ENCODE measurements at places on chromosomes 1 and 21. TPM values are rescaled to one million over a fixed set of nuclear protein-coding genes. Genes with fewer than 3 reads are reported as not detected.

DNA sequence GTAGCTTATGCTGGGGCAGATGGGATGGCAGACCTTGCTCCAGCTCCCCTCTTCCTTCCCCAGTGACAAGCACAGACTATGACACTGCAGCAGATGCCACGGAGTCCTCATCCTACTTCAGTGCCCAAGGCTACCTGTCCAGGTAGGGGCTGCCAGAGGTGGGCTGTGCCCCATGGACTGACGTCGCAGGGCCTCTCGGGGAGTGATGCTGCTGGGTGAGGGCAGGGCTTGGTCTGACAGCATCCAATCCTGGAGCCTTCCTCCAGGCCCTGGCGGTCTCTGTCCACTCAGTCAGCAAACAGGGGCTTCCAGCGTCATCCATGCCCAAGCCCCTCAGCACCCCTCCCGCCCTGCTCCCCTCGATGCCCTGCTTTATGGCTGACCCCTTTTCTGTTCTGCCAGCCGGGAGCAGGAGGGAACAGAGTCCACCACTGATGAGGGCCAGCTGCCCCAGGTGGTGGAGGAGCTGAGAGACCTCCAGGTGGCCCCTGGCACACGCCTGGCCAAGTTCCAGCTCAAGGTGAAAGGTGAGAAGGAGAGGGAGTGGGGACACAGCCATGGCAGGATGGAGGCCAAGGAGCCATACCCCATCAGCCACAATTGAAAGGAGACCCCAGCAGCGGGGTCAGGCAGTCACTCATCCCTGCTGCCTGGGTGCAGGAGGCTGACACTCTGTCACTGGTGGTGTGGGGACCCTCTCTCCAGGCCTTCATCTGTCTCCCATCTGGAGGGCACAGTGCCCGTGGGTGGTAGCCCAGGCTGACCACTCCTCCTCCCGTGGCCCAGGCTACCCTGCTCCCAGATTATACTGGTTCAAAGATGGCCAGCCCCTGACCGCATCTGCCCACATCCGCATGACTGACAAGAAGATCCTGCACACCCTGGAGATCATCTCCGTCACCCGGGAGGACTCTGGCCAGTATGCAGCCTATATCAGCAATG is 73.6 kb downstream of the TRIM11 start:
- no peaks in the 10 kb centered on the region for H3K27me3 ChIP-seq
- no peaks in the 10 kb centered on the region for H3K4me1 ChIP-seq
- no peak overlapping the region for H3K27ac ChIP-seq

GRCh38 chr1:206891412-206891811 is 5.8 kb upstream of the IL24 start:
- no peak overlapping the region for H3K27ac ChIP-seq
- H3K4me3 ChIP-seq, result no peak overlapping the region
- no peaks in the 10 kb centered on the region for H3K36me3 ChIP-seq
- peaks cover 24% of the 10 kb centered on the region for H3K4me1 ChIP-seq

GRCh38 chr21:41620982-41621381 is 113.0 kb upstream of the TMPRSS2 start:
- DNase-seq, result no peak
- no peaks in the 10 kb centered on the region for H3K27me3 ChIP-seq
- no peaks in the 10 kb centered on the region for H3K36me3 ChIP-seq
- H3K4me1 ChIP-seq, result no peaks in the 10 kb centered on the region
- no peak overlapping the region for H3K4me3 ChIP-seq
- H3K27ac ChIP-seq, result no peak overlapping the region

DNA sequence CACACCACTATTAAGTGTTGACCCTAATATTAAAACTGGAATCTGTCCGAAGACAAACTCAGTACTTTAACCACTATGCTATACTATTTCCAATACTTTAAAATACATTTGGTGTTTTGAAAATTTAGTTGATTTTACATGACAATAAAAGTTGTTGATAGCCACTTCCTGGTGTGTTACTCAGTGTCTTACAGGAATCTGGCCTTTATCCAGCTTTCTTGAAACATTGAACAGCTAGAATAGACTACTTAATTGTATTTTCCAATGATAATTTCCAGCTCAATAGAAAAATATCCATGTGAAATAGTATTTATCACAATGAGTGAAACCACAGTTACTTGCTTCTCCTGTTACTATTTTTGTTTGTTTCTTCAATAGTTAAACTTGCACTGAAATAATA is 369.6 kb upstream of the ADGRL4 start:
- DNase-seq, result no peak
- H3K27me3 ChIP-seq, result no peaks in the 10 kb centered on the region
- H3K4me3 ChIP-seq, result no peak overlapping the region
- H3K27ac ChIP-seq, result no peak overlapping the region

DNA sequence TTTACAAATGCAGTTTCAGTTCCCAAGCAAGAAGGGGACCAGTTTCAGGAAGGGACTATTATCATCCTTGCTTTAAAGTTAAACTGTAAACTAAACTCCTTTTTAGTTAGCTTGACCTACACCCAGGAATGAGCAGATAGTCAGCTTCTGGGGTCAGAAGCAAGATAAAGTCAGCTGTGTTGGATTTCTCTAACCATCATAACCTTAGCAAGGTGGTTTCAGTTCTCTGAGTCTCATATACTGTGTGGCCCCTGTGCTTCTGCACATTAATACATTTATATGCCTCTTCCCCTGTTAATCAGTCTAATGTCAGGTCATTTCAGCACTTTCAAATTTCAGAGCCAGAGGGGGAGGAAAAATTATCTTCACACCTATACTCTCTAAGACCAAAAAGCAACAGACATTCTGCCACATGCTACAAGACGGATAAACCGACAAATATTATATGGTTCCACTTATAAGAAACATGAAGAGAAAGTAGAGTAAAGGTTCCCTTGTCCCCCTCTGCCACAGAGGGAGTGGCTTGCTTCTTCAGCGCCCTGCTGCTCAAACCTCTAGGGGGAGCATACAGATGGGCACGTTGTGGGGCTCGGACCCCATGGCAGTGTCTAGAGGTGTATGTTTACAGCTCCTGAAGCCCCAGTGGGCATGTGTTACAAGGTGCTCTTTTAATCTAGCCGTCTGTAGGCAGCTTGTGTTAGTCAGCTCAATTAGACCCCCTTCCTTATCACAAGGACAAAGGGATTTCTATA is 89.1 kb downstream of the SMYD3 start:
- no peak overlapping the region for H3K4me3 ChIP-seq
- no peak overlapping the region for H3K27ac ChIP-seq
- H3K36me3 ChIP-seq, result no peaks in the 10 kb centered on the region
- DNase-seq, result no peak
- no peaks in the 10 kb centered on the region for H3K4me1 ChIP-seq

DNA sequence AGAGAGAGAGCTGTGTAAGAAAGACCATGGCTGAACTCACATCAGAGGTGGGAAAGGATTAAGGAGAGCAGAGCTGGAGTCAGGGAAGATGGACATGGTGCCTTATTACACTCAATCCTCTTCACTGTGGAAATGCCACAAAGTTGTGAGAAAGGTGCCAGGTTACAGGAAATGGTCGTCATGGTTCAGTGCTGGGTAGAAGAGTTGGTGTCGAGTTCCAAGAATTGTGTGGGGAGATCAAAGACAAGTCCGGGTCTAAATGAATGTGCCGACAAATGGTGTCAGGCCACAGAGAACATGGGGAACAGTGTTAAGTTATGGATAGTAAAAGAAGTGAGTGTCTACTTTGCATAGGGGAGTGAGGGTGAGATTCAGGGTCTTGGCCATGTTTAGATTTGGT is 40.9 kb downstream of the LAMC2 start:
- H3K27ac ChIP-seq, result no peak overlapping the region
- H3K27me3 ChIP-seq, result no peaks in the 10 kb centered on the region
- no peaks in the 10 kb centered on the region for H3K4me1 ChIP-seq
- H3K4me3 ChIP-seq, result no peak overlapping the region
- DNase-seq, result no peak

DNA sequence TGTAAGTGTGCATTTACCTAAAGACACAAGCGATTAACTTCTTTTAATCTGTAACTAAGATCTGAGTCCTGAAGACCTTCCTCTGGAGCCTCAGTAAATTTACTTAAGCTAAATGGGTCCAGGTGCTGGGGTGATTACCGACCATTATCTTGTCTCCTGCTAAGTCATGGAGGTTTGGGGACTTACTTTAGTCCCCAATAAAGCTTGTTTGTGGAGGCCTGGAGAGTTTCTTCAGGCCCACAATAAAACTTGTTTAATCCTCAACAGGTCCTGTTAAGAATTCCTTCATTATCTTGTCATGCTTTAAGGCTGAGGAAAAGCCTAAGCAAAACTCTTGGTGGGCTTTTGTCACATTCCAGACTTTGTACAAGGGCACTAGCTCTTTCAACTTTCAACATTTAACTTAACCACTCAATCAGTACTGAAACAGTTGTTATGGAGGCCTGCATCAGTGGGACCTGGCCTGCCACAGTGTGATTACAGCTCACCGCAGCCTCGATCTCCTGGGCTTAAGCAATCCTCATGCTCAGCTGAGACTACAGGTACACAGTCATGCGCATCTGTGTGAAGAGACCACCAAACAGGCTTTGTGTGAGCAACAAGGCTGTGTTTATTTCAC is 84.0 kb downstream of the FMO4 start:
- no peaks in the 10 kb centered on the region for H3K4me1 ChIP-seq
- no peak for DNase-seq
- H3K4me3 ChIP-seq, result no peak overlapping the region
- H3K27ac ChIP-seq, result no peak overlapping the region

- peak overlapping the region; percentile 41 for H3K4me3 ChIP-seq
- H3K36me3 ChIP-seq, result no peaks in the 10 kb centered on the region
- peaks cover 16% of the 10 kb centered on the region for H3K4me1 ChIP-seq
- peak overlapping the region; percentile 81 for H3K27ac ChIP-seq
Measured at GRCh38 chr1:243850452-243851256, 611 bp upstream of the AKT3 start.

DNA sequence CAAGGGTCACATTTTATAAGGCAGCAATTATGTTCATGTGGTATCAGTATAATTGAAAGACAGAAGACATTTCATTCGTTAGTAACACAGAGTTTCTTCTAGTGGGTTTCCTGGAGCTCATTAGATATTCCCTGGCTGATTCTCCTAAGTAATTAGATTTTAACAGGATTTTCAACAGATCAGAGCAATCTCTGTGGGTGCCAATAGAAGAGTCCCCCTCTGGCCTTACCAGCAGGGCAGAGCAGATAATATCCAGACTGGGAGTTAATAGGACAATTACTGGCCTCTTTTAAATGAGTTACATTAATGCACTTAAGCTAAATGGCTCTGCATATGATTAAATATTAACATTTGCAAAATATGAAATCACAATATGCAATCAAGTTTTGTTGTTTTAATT is 74.2 kb upstream of the FOXD3 start:
- no peaks in the 10 kb centered on the region for H3K4me1 ChIP-seq
- no peak overlapping the region for H3K27ac ChIP-seq
- no peaks in the 10 kb centered on the region for H3K36me3 ChIP-seq
- H3K4me3 ChIP-seq, result no peak overlapping the region
- no peaks in the 10 kb centered on the region for H3K27me3 ChIP-seq

- DNase-seq, result no peak
- H3K27ac ChIP-seq, result no peak overlapping the region
- H3K27me3 ChIP-seq, result no peaks in the 10 kb centered on the region
- H3K36me3 ChIP-seq, result peaks cover 16% of the 10 kb centered on the region
Measured at GRCh38 chr1:228490120-228491078, 3.2 kb downstream of the RNF187 start.

DNA sequence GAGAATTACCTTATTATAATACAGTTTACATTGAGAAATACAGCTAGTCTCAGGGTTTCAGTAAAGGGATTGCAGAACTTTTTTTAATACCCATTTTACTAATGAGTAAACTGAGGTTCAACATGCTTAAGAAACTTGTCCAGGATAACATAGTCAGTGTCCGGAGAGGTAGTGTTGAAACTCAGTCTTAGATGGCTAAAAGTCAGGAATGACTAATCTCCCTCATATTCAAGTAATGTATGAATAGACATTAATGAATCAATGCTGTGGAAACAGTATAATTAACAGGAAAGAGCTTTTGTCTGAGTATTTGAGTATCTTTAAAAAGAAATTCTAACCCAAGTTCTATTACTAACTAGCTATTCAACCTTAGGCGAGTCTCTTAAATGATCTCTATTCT is 397.6 kb downstream of the PLA2G4A start:
- no peaks in the 10 kb centered on the region for H3K36me3 ChIP-seq
- no peak overlapping the region for H3K27ac ChIP-seq
- H3K4me1 ChIP-seq, result no peaks in the 10 kb centered on the region

GRCh38 chr1:40820251-40820797 is 36.7 kb downstream of the KCNQ4 start:
- H3K36me3 ChIP-seq, result no peaks in the 10 kb centered on the region
- H3K27me3 ChIP-seq, result no peaks in the 10 kb centered on the region
- peaks cover 37% of the 10 kb centered on the region for H3K4me1 ChIP-seq
- no peak for DNase-seq
- H3K4me3 ChIP-seq, result no peak overlapping the region
- peak overlapping the region; percentile 76 for H3K27ac ChIP-seq

GRCh38 chr1:204634260-204634910 is 51.2 kb downstream of the LRRN2 start:
- H3K4me1 ChIP-seq, result no peaks in the 10 kb centered on the region
- no peak for DNase-seq
- H3K4me3 ChIP-seq, result no peak overlapping the region
- no peaks in the 10 kb centered on the region for H3K27me3 ChIP-seq

DNA sequence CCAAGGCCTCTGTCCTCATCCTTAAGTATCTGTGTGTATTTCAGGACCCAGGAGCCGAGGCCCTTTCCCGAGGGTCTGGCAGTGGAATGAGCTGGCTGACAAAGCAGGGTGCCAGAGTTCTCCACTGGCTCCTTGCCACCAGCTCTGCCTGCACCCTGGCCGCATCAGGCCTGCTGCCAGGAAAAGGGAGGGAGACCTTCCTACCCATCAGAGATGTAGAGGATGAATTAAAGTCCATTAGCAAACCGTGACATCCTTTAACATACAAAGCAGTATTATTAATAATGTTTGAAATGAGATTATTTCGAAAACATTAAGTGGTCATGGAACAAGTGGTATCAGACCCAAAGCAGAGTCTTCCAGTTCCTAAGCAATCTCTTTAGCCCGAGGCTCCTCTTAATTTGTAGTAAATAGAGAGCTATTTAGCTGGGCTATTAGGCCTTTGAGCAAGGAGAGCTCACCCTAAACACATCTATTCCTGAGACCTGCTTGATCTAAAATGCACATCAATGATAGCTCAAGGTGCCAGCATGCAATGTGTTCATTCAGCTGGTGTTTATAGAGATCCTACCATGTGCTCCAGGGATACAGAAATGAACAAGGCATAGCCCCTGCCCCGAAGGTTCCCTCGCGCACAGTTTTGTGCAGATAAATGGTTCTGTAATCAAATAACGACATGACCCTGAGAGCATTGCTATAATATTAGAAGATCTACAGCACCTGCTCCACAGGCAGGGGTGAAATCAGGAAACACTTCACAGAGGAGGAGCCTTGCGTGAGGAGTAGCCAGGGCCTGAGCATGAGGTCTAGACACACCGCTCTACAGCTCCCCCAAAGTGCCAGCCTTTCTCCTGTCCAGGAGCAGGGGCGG is 44.0 kb downstream of the FAM163A start:
- H3K27me3 ChIP-seq, result no peaks in the 10 kb centered on the region
- no peak overlapping the region for H3K27ac ChIP-seq
- H3K4me1 ChIP-seq, result no peaks in the 10 kb centered on the region
- H3K4me3 ChIP-seq, result no peak overlapping the region
- no peaks in the 10 kb centered on the region for H3K36me3 ChIP-seq

- H3K27ac ChIP-seq, result no peak overlapping the region
- H3K27me3 ChIP-seq, result no peaks in the 10 kb centered on the region
- H3K36me3 ChIP-seq, result no peaks in the 10 kb centered on the region
- no peak for DNase-seq
- no peak overlapping the region for H3K4me3 ChIP-seq
- H3K4me1 ChIP-seq, result no peaks in the 10 kb centered on the region
Measured at GRCh38 chr1:30788580-30789387, 31.2 kb upstream of the LAPTM5 start.

The OR6K3 gene
- total RNA-seq, result not detected

The SYT6 gene
- total RNA-seq, result 4.4 TPM

The SNAPIN gene
- 23.7 TPM for total RNA-seq

The TMEM269 gene
- not detected for total RNA-seq

The PCSK9 gene
- total RNA-seq, result 6.0 TPM

The E2F2 gene
- total RNA-seq, result under 0.01 TPM

The PLA2G2D gene
- not detected for total RNA-seq

The PDPN gene
- 7.5 TPM for total RNA-seq

The SPRR2F gene
- 1.3 TPM for total RNA-seq
